ENCODE measurements at places on chromosomes 5 and 9. TPM values are rescaled to one million over a fixed set of nuclear protein-coding genes. Genes with fewer than 3 reads are reported as not detected.

DNA sequence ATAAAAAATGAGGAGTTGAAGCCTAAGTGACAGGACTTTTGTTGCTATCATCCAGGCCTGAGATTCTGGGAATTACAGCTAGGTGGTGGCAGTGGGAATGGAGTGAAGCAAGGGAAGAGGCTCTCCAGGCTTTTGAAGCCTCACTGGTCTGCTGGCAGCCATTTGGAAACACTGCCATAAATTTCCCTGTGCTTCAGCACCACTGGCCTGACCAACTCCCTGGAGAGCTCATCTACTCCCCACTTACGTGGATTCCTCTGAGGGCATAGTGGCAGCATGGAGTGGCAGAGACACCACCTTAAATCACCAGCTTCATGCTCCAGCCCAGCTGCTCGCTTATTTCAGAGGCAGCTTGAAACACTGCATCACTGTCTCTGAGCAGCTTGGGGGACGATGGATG is 518.2 kb downstream of the TLR4 start:
- DNase-seq, result no peak

DNA sequence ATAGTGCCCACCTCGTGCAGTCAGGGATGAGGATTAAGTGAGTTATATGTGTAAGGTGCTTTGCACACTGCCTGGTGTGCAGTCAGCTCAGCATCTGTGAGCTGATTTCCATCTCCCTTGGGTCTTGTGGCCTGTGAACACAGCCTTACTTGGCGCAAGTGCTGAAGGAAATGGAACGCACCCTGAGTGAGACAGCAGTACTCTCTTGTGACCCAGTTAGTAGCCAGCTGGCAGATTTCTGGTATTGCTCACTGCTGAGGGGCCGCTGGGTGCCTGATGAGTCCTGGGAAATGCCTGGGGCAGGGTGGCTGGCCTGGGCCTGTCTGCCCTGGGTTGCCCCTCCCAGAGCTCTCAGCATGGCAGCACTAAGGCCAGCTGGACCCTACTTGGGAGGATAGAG is 90.9 kb upstream of the BOD1 start:
- DNase-seq, result peak; percentile 92

DNA sequence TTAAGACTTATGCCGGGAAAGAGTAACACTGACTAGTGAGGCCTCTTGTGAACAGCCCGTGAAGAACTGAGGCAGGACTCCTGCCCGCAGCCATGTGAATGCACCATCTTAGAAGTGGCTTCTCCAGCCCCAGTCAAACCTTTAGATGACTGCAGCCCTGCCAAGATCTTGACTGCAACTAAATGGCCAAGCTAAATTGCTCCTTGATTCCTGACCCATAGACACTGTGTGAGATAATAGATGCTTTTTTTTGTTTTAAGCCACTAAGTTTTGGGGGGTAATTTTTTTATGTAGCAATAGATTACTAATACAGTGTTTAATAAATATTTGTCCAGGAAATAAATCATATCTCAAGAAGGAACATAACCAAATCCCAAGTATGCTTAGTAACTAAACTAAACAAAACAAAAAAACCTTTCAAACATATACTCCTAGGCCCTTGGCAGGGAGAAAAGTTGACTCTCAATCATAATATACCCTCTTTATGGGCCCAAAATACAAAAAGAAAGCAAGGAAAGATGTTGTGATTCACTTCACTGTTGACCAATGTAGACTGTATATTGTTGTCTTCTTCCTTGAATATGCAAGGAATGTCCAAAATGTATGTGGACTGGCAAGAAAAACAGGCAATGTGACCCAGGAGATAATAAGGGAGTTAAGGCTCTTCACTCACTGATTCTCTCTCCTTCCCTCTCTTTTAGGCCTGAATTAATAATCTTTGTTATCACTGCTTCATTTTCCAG is 79.7 kb upstream of the ZNF366 start:
- DNase-seq, result no peak

DNA sequence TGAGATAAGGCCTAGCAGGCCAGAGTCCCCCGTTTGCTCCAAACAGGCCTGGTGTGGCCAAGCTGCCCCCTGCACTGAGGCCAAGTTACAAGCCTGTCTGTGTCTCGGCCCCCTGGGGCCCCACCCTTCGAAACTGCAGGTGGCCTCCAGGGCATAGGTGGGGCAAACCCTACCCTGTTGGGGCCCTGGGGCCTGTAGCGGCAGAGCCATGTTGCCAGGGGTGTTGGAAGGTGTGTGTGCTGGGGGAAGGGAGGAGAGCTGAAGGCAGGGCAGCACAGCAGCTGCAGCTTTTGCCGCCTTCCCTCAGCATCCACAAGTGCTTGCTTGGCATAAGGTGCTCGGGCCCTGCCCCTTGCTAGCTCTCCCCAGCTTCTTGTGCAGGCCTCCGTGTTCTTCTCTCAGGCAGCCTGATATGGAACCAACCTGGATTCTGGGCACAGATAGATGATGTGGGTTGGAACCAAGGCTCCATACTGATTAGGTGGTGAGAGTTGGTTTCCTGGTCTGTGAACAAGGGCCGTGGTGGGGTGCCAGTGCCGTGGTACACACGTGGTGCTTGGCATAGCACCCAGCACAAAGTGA is 12.7 kb downstream of the IRF1 start:
- DNase-seq, result no peak

GRCh38 chr9:131461166-131461565 is 41.6 kb upstream of the POMT1 start:
- no peak for DNase-seq

Gene SLC23A1
- total RNA-seq, result not detected

DNA sequence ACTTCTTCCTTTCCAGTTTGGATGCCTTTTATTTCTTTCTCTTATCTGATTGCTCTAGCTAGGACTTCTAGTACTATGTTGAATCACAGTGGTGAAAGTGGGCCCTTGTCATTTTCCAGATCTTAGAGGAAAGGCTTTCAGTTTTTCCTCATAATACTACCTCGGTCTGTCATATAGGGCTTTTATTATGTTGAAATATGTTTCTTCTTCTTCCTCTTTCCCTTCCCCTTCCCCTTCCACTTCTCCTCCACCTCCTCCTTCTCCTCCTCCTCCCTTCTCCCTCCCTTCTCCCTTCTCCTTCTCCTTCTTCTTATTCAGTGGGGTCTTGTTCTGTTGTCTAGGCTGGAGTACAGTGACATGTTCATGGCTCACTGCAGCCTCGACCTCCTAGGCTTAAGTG is 9.2 kb upstream of the TERT start:
- DNase-seq, result peak; percentile 1

- DNase-seq, result no peak
Observed at GRCh38 chr5:180205916-180206315, 3.1 kb downstream of the RASGEF1C start.

Gene TCF7
- 2.0 TPM for total RNA-seq

GRCh38 chr5:58410441-58410840 is 49.4 kb downstream of the PLK2 start:
- no peak for DNase-seq

GRCh38 chr5:7815892-7816534 is 34.9 kb downstream of the CFAP90 start:
- peak; percentile 88 for DNase-seq

DNA sequence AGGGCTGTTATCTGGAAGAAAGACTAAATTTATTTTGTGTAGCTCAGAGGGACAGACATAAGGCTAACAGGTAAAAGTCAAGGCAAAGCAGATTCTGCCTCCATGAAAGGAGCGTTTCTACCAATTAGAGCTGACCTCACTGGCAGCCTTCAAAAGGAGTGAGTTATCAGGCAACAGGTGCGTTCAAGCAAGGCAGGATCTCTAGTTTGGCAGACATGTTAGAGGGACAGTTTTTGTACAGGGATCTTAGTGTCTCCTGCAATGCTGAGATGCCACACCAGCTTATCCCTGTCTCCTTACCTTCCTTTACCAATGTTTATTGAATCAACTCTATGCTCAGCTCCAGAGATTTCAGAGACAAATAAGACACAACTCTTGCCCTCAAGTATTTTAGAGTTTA is 73.8 kb downstream of the NRG2 start:
- DNase-seq, result no peak

GRCh38 chr5:94102849-94103248 is 361.4 kb upstream of the POU5F2 start:
- no peak for DNase-seq

GRCh38 chr5:150479416-150479815 is 28.5 kb upstream of the NDST1 start:
- no peak for DNase-seq

Gene ADAMTS16
- total RNA-seq, result 0.21 TPM

Gene TAF11L3
- not detected for total RNA-seq

DNA sequence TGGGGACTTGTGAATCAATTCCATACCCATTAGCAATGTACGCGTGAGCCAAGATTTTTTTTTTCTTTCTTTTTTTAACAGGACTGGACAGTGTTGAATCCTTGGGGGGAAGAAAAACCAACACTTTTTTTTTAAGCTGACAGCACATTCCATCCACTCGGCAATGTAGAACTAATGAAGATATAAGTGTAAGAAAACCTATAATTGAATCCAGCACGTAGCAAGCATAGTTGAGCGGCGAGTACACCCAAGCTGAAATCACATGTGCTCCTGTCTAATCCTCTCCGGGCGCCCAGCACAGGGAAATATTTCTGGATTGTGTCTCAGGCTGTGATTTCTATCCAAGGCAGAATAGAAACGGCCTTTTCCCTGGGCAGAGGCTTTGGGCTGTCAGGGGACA is 118.2 kb downstream of the BOD1 start:
- peak; percentile 70 for DNase-seq

Gene PRRX2
- 0.49 TPM for total RNA-seq

GRCh38 chr9:98795970-98796363 is 388 bp downstream of the ANKS6 start:
- DNase-seq, result peak; percentile 51

DNA sequence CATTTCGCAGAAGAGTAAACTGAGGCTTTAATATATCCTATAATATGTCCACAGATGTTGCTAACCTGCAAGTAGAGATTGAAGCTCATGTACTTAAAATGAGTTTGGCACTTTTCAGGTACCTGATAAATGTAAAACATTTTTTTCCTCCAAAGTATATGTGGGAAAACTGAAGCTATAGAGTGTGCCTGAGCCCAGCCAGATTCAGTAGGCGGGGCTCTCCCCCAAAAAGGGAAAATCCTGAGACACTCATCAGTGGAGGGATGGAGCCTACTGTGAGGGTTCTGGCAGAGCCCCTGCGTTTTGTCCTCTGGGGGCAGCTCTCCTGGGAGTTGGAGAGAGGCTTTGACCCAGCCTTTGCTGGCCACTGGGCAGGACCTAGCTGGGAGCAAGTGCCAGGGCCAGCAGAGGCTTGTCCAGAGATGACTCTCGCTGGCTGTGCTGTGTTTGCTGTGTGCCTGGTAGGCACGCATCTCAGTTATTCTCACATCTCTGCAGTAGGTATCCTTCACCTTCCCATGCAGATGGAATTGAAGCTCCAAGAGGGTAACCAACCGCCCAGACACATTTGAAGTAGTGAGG is 81.1 kb upstream of the SPRY4 start:
- DNase-seq, result no peak

- peak; percentile 74 for DNase-seq
Observed at GRCh38 chr5:177462021-177462670, 11.3 kb downstream of the DBN1 start.

- DNase-seq, result no peak
Observed at GRCh38 chr9:30410273-30410672, 1974.2 kb upstream of the ACO1 start.

GRCh38 chr5:87411973-87412629 is 629 bp downstream of the CCNH start:
- DNase-seq, result peak; percentile 39

Gene BARHL1
- total RNA-seq, result not detected

DNA sequence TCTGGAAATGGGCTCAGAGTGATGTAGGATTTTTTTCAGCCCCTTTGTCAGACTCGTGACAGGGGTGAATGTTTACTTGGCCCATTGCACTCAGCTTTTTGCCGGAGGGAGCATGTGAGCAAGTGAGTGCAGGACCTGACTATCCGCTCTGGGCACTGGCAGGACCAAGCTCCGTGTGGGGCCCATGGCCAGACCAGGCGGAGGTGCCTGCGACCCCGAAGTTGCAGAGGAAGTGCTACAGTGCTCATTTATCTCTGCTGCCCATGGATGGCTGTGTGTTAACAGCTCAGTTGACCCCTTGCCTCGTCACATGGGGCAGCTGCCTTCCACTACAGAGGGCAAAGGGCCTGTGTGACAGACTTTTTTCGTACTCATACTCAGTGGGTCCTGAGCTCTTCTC is 744.3 kb downstream of the IRX1 start:
- no peak for DNase-seq

- no peak for DNase-seq
Observed at GRCh38 chr5:10520706-10521105, 43.2 kb upstream of the ANKRD33B start.

- no peak for DNase-seq
Observed at GRCh38 chr5:148532969-148533670, 121.2 kb downstream of the HTR4 start.

GRCh38 chr5:143350751-143351602 is 52.5 kb downstream of the NR3C1 start:
- DNase-seq, result no peak

Gene SPATA6L
- total RNA-seq, result 0.61 TPM

- no peak for DNase-seq
Observed at GRCh38 chr5:174148721-174149120, 103.2 kb downstream of the NSG2 start.

Gene PLPPR1
- total RNA-seq, result not detected

GRCh38 chr9:37880916-37881479 is 22.9 kb downstream of the SLC25A51 start:
- no peak for DNase-seq

DNA sequence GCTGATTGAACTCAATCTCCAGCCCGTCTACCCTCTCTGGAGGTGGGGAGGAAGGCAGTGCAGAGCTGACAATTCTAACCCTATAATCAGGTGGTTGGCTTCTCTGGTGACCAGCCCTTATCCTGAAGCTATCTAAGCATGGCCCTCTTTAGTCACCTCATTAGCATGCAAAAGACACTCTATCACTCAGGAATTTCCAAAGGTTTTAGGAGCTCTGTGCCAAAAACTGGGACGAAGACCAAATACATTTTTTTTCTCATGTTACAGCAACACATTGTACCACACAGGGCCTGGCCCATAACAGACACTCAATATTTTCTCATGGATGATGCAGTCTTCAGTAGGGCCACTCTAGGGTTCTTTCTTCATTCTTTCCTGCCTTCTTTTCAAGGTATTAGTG is 118.8 kb upstream of the VLDLR start:
- no peak for DNase-seq

GRCh38 chr5:87069974-87070608 is 197.6 kb upstream of the RASA1 start:
- DNase-seq, result no peak

DNA sequence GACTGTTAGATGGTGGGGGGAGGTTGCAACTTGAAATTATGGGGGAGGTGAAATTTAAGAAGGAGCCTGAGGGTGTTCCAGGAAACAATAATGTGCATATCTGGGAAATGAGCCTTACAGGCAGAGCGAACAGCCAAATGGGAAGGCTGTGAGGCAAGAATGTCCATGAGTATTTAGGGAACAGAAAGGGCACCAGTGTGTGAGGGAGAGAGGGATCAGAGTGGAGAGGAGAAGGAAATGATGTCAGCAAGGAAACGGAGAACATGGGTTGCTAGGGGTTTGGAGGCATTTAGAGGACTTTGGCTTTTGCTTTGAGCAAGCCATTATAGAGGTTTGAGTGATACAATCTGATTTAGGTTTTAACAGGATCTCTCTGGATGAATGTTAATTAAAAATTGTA is 285.4 kb downstream of the TLE4 start:
- DNase-seq, result no peak

Measured in psoas muscle (tissue), 8 donors.